ENCODE measurements at places on chromosomes 5 and 9. TPM values are rescaled to one million over a fixed set of nuclear protein-coding genes. Genes with fewer than 3 reads are reported as not detected.

DNA sequence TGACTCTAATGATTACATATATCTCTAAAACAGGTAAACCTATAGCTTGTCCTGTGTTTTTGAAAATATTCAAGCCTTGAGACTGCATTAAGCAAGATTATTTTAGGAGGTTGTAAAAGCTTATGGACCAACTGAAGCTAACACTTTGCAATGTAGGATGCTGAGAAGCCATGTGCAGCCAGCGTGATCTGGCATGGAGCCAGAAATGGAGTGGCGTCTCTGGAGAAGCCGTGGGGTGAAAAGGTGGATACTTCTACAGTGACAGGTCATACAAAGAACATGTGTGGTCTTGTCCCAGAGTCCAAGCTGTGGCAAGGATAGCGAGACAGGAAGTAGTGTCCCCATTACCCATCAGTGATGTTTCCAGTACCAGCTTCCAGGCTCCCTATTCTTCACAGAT lies 100.8 kb upstream of the CD180 start:
- H3K27me3 ChIP-seq: no peaks in the 10 kb centered on the region
- H3K36me3 ChIP-seq: no peaks in the 10 kb centered on the region
- DNase-seq: no peak
- peaks cover 35% of the 10 kb centered on the region for H3K4me1 ChIP-seq
- no peak overlapping the region for H3K4me3 ChIP-seq
- no peak overlapping the region for H3K27ac ChIP-seq

GRCh38 chr5:86735370-86735769 lies 117.6 kb downstream of the COX7C start:
- H3K36me3 ChIP-seq: no peaks in the 10 kb centered on the region
- H3K4me3 ChIP-seq: no peak overlapping the region

DNA sequence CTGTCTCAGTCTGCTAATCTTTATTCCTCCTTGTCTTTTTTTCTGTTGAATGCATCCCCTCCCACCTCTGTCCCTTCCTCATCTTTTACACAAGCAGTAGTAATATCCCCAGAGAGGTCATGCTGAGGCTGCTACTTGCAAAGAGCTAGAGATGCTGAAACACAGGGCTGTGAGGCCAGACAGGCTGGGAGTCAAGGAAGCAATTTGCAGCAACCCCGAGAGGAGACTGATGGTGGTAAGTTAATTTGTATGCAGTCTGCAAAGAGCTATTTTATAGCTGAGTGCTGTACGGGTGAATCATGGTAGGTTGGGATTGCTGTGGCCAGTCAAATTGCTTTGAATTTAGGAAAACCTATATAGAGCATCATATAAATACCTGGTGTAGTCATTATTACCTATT lies 90.2 kb upstream of the SLC24A2 start:
- no peaks in the 10 kb centered on the region for H3K27me3 ChIP-seq
- DNase-seq: no peak
- H3K4me3 ChIP-seq: no peak overlapping the region
- no peak overlapping the region for H3K27ac ChIP-seq
- H3K4me1 ChIP-seq: no peaks in the 10 kb centered on the region
- H3K36me3 ChIP-seq: no peaks in the 10 kb centered on the region

Gene CMYA5
- 0.52 TPM for total RNA-seq

Gene PCDHB13
- 1.8 TPM for total RNA-seq

GRCh38 chr5:9063615-9064245 lies 482.1 kb downstream of the SEMA5A start:
- no peak overlapping the region for H3K27ac ChIP-seq
- no peak overlapping the region for H3K4me3 ChIP-seq
- no peaks in the 10 kb centered on the region for H3K27me3 ChIP-seq
- no peak for DNase-seq

Gene GOLM1
- 84.2 TPM for total RNA-seq

DNA sequence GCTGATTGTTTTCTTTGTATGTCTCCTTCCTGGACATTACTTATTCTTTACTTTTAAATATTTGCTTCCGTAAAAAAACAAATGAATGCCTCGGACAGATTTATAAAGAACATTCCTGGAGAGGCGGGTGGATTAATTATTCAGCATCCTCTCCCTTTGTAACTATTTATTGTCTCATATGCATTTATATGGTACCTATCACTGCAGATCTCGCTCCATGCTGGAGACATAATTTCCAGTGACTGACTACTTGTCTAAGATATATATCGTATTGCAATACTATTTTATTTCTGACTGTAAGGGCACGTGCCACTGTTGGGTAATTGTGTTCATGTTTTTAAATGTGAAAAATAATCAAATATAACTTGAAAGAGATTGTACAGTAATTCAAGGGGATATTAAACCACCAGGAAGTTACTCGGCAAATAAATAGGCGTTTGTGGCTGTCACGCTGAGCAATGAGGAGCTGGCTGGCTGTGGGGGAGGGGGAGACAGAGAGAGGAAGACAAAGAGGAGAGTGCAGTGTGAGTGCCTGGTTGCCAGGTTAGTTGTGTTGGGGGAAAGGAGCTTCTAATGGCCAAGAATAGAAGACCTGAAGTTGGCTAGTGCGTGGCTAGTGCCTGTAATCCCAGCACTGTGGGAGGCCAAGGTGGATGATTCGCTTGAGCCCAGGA lies 131.8 kb upstream of the GABRP start:
- H3K4me1 ChIP-seq: no peaks in the 10 kb centered on the region
- no peak overlapping the region for H3K4me3 ChIP-seq
- H3K36me3 ChIP-seq: no peaks in the 10 kb centered on the region
- no peak overlapping the region for H3K27ac ChIP-seq
- no peak for DNase-seq
- H3K27me3 ChIP-seq: peaks cover 4% of the 10 kb centered on the region

Gene GLRA1
- not detected for total RNA-seq

GRCh38 chr5:40503439-40503838 lies 176.3 kb upstream of the PTGER4 start:
- H3K27ac ChIP-seq: no peak overlapping the region
- H3K36me3 ChIP-seq: no peaks in the 10 kb centered on the region
- H3K4me1 ChIP-seq: no peaks in the 10 kb centered on the region
- no peak overlapping the region for H3K4me3 ChIP-seq
- no peaks in the 10 kb centered on the region for H3K27me3 ChIP-seq

- no peaks in the 10 kb centered on the region for H3K36me3 ChIP-seq
- H3K4me1 ChIP-seq: peaks cover 17% of the 10 kb centered on the region
- no peaks in the 10 kb centered on the region for H3K27me3 ChIP-seq
- no peak overlapping the region for H3K27ac ChIP-seq
Measured at GRCh38 chr5:102625468-102625867, 126.7 kb upstream of the SLCO6A1 start.

DNA sequence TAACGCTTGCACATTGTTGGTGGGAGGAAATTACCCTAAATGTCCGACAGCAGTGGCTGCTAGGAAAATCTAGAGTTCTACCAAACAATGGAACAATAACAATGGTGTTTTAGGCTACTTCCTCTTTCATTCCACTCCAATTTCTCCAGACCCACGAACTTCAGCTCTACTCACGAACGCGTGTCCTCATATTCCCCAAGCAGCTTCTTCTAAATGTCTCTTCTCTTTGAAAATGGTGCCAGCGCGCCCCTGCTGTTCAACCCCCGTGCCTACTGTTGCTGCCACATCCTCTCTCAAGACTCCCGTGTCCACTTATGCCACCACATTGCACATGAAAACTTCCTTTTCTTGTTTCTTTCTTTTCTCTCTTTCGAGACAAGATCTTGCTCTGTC lies 25.6 kb downstream of the OR2V2 start:
- H3K27me3 ChIP-seq: no peaks in the 10 kb centered on the region
- no peaks in the 10 kb centered on the region for H3K36me3 ChIP-seq
- no peak overlapping the region for H3K27ac ChIP-seq
- DNase-seq: no peak
- H3K4me3 ChIP-seq: peak overlapping the region; percentile 20

DNA sequence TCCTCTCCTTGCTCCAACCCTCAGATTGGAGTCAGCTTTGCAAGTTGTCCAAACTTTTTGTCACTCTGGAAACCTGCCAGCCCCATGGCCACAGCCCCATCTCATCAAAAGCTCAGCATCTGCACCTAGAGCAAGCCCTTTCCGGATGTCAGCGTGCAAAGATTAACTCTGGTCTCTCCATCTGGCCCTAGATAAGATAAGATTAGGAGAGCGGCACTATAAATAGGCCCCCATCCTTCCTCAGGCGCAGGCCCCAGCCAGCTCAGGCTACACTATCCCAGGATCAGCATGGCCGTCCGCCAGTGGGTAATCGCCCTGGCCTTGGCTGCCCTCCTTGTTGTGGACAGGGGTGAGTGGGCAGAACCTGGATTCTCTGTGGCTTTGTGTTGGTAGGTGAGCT lies at the start of gene SPINK4:
Gene SPINK4, plus strand, starts transcription at position 247 of the 400 bp plus-strand sequence. Its CDS starts 42 bp downstream, at position 289.
- H3K36me3 ChIP-seq: no peaks in the 10 kb centered on the region
- no peaks in the 10 kb centered on the region for H3K27me3 ChIP-seq
- H3K4me1 ChIP-seq: no peaks in the 10 kb centered on the region
- no peak within 1 kb of the TSS for H3K4me3 ChIP-seq
- H3K27ac ChIP-seq: no peak within 1 kb of the TSS
- DNase-seq: no peak

DNA sequence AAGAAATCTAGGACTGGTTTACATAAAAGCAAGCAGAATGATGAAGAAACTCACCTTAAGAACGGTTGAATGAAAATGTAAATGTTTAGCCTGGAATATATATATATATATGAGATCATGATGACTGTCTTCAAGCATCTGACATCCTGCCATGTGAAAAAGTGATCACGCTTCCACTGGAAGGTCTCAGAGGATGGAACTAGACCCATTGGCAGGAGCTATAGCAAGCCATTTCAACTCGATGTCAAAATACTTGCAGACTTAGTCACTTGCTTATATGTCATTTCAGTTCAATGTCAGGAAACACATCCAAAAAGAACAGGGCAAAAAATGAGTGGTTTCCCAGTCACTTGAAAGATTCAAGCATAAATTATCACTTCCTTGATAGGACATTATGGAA lies 22.2 kb upstream of the TMEM161B start:
- no peaks in the 10 kb centered on the region for H3K36me3 ChIP-seq
- H3K27ac ChIP-seq: no peak overlapping the region
- no peak overlapping the region for H3K4me3 ChIP-seq
- peaks cover 3% of the 10 kb centered on the region for H3K4me1 ChIP-seq
- no peak for DNase-seq

GRCh38 chr9:12874395-12874794 lies 99.6 kb downstream of the LURAP1L start:
- H3K4me3 ChIP-seq: no peak overlapping the region
- H3K27ac ChIP-seq: no peak overlapping the region
- H3K36me3 ChIP-seq: no peaks in the 10 kb centered on the region
- DNase-seq: no peak

DNA sequence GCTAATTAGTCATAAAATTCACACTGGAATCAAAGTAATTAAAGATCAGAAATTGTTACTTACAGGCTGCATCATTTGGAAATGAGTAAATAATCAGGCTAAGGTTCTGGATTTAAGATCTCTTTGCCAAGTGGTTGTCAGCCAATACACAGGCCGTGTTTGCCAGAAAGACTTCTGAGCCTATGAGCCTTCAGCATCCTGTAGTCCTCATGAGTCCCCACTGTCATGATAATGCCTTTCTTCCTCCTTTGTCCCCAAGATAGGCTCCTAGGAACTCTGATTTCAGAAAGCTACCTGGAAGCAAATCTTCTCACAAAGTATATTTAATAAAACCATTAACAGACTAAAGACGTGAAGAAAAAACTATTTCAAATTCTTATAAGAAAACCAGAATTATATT lies 810.5 kb downstream of the DNAH5 start:
- no peak for DNase-seq
- H3K36me3 ChIP-seq: no peaks in the 10 kb centered on the region
- no peaks in the 10 kb centered on the region for H3K4me1 ChIP-seq
- no peaks in the 10 kb centered on the region for H3K27me3 ChIP-seq

Gene DAB2IP
- total RNA-seq: 44.5 TPM

Gene SLC35D2
- total RNA-seq: 1.1 TPM

Gene SHISAL2B
- not detected for total RNA-seq

DNA sequence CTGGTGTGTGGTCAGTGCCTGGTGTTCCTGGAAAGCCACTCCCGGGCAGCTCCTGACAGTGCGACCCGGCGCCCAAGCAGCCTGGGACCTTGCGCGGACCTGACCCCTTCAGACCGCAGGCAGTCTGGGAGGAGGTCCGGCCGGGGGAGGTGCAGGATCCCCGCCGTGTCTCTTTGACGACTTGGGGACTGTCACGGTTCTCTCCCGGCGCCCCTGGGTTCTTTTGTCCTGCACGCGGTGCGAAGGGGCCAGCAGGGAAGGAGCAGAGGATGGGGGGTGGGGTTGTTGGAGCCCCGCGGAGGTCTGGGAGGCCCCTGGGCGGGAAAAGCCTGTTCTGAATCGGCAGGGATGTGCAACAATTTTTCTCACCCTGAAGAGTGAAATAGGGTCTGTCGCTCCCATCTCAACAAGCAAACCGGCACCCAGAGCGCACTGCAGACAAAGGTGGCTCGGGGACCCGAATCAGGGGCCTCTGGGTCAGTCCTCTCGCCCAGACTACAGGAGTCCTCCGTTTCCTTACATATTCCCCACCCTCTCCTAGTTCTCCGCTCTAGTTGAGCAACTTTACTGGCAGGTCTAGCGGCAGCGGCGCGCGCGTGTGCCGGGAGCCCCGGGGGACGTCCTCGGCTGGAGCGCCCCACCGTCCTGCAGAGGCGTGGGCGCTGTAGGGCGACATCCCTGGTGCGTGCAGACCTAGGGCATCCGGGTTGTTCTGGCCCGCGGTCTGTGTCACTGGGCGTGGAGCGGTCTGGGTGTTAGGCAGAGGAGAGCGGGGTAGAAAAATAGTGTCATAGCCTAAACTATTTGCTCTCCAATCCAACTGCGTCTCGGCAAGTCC lies 1.2 kb downstream of the VCAN start:
- no peaks in the 10 kb centered on the region for H3K36me3 ChIP-seq
- H3K27me3 ChIP-seq: peaks cover 57% of the 10 kb centered on the region
- H3K4me1 ChIP-seq: peaks cover 44% of the 10 kb centered on the region
- DNase-seq: no peak

DNA sequence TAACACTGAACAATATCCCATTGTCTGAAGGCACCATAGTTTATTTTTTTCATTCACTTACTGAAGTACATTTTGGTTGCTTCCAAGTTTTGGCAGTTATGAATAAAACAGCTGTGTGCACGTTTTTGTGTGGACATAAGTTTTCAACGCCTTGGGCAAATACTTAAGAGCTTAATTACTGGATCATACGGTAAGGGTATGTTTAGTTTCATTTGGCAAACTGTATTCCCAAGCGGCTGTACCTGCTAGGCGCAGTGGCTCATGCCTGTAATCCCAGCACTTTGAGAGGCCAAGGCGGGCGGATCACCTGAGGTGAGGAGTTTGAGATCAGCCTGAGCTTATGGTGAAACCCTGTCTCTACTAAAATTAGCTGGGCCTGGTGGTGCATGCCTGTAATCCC lies 63.7 kb upstream of the FAM120A start:
- H3K36me3 ChIP-seq: no peaks in the 10 kb centered on the region
- H3K4me3 ChIP-seq: no peak overlapping the region
- no peaks in the 10 kb centered on the region for H3K4me1 ChIP-seq
- no peak for DNase-seq
- peaks cover 7% of the 10 kb centered on the region for H3K27me3 ChIP-seq

Gene HEXB
- total RNA-seq: 65.3 TPM

- DNase-seq: peak; percentile 27
- H3K4me3 ChIP-seq: no peak overlapping the region
- no peaks in the 10 kb centered on the region for H3K36me3 ChIP-seq
- peaks cover 49% of the 10 kb centered on the region for H3K4me1 ChIP-seq
- H3K27me3 ChIP-seq: no peaks in the 10 kb centered on the region
- H3K27ac ChIP-seq: peak overlapping the region; percentile 60
Measured at GRCh38 chr5:72145348-72145747, 38.1 kb downstream of the MAP1B start.
